Stimulated activated CD8-positive, alpha-beta memory T cell treated with anti-CD3 and anti-CD28 coated beads, Interleukin-12 subunit alpha, Interleukin-12 subunit beta, amount 100 ng/mL, for 1 hour (primary cell): ENCODE measurements at places on chromosomes 7 and 10.

GRCh38 chr10:78933828-78934531 lies 134.8 kb upstream of the ZMIZ1 start:
- DNase-seq = no peak

GRCh38 chr10:45372251-45372951 lies 1.6 kb upstream of the ALOX5 start:
- DNase-seq = no peak

GRCh38 chr10:34213193-34213804 lies 601.8 kb downstream of the PARD3 start:
- no peak for DNase-seq

- DNase-seq = no peak
Observed at GRCh38 chr7:43232366-43232765, 119.9 kb downstream of the HECW1 start.

- DNase-seq = no peak
Observed at GRCh38 chr10:58868736-58869435, 307.6 kb upstream of the PHYHIPL start.

- no peak for DNase-seq
Observed at GRCh38 chr10:122467701-122468100, 6.3 kb downstream of the HTRA1 start.

- DNase-seq = no peak
Observed at GRCh38 chr10:44368637-44369036, 16.3 kb downstream of the CXCL12 start.

GRCh38 chr10:89275383-89275782 lies 23.8 kb upstream of the LIPA start:
- no peak for DNase-seq

DNA sequence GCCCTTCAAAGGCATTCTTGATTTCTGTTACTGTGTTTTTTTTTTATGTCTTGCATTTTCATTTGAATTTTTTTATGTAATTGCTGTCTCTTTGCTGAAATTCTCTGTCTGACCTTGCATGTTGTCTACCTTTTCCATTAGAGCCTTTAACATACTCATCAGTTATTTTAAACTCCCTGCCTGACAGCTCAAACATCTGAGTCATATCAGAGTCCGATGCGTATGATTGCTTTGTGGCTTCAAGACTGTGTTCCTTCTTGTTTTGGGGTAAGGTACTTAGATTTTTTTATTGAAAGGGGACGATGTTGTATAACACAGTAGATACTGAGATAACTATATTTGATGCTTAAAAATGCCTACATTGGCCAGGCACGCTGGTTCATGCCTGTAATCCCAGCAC lies 9.7 kb upstream of the TARP start:
- no peak for DNase-seq

DNA sequence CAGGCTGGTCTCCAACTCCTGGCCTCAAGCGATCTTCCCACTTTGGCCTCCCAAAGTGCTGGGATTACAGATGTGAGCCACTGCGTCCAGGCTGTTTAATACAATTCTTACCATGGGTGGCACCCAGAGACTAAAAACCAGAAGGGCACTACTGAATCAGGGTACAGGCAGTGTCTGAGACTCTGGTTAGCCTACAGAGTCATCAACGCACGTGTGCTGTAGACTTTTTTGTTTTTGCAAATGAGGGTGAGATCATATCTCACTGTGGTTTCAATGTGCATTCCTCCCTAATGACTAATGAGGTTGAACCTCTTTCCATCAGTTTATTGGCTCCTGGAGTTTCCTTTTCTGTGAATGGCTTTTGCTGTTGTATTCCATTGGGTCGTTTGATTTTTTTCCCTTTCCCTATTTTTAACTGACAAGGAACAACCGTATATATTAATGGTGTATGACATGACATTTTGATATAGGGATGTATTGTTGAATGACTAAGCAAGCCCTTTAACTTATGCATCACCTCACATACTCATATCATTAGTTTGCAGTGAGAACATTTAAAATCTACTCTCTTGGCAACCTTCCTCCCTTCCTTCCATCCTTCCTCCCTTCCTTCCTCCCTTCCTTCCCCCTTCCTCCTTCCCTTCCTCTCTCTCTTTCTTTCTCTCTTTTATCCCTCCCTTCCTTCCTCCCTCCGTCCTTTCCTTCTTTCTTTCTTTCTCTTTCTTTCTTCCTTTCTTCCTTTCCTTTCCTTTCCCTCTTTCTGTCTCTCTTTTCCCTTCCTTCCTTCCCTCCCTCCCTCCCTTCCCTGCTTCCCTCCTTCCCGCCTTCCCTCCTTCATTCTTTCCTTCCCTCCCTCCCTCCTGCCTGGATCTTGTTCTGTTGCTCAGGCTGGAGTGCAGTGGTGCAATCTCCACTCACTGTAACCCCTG lies 9.3 kb upstream of the TMEM270 start:
- DNase-seq = no peak

DNA sequence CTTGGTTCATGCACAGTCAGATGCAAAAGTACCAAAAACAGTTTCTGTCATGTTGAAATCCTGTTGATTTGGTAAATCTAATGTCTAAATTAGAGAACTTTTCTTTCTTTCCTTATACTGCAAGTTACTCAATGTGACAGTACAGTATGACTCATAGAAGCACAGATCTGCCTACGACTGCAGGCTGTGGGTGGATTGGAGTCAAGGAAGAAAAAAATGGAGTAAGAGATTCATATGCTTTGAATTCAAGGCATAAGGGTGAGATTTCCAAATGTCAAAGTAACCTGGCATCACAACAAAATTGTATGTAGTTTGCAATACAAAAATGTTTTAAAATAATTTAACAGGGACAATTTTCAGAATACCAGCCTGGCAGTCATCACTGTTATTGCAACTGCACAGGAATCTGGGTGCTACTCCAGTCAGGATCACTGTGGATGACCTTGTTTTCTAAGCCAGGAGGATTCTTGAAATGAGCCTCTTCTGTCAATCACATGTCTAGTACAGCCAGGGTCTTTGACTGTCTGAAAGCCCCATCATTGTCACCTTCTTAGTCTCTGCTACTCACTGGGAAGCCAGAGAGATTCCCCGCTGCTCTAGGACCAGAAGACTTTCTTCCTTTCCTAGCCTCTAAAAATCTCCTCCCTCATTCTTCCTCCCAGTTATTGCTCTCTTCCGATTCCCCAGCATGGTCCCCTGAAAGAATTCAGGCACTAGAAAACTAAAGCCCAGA lies 83.6 kb downstream of the CD36 start:
- DNase-seq = no peak

GRCh38 chr7:47951374-47951773 lies 3.1 kb upstream of the PKD1L1 start:
- DNase-seq = no peak

GRCh38 chr7:159107161-159107892 lies 37.3 kb downstream of the VIPR2 start:
- DNase-seq = no peak

GRCh38 chr10:1369197-1369596 lies 313.0 kb downstream of the WDR37 start:
- no peak for DNase-seq

- DNase-seq = no peak
Observed at GRCh38 chr10:4215485-4215884, 430.5 kb upstream of the KLF6 start.

DNA sequence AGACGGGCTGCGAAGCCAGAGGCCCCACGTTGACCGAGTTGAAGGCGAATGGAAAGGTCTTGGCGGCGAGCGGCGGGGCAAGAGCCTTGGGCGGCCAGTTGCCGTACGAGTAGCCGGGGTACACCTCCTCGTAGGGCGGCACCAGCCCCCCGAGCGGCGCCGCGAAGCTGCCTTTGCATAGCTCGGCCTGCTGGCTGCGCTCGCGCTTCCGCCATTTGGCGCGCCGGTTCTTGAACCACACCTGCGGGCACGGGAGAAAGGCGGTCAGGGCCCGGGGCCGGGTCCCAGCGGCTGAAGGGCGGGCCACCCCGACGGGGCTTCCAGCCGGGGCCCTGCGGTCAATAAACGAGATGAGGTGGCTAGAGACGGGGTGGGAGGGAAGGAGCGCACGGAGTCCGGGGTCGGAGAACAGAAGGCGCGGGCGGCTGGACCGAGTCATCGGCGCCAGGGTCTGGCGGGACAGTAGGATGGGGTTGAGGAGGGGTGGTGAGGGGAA lies 4.8 kb downstream of the ELOVL3 start:
- no peak for DNase-seq

GRCh38 chr7:152894295-152895170 lies 135.0 kb downstream of the ACTR3B start:
- no peak for DNase-seq

DNA sequence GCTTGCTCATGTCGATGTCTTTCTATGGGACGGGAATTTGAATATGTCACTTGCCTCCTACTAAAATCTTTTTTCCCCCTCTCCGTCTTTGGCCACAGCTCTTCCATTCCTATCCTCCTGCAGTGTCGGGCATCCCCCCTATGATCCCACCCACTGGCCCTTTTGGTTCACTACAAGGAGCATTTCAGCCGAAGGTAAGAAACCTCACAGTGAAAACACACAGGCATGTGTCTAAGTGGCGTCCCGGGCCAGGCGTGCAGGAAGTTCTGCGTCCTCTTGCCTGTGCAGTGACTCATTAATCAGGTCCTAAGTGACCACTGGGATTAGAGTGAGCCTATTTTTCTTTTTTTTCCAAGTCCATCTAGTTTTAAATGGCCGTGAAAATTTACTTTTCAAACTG lies 360.5 kb upstream of the GALNT17 start:
- DNase-seq = no peak

- DNase-seq = no peak
Observed at GRCh38 chr10:63415640-63416244, 50.0 kb downstream of the JMJD1C start.

DNA sequence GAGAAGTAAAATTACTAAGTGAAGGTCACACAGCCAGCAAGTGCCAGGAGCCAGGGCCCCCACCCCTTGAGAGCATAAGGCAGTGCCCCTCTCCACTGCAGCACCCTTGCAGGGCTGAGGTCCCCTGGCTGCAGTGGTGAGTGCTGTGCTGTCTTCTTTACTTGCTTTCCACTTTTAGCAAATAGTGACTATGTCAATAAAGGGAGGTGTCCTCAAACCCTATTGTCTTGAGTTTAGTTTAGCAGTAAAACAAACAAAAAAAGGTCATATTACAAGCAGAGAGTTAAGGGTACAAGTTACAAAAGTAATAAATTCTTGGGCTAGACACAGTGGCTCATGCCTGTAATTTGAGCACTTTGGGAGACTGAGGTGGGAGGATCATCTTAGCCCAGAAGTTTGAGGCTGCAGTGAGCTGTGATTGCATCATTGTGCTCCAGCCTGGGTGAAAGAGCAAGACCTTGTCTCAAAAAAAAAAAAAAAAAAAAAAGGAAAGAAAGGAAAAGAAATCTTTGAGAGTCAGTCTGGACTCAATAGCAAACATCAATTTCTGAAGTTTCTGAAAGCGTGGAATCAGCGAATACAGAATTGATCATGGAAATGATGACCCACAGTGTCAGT lies 39.0 kb upstream of the KIF5B start:
- no peak for DNase-seq

DNA sequence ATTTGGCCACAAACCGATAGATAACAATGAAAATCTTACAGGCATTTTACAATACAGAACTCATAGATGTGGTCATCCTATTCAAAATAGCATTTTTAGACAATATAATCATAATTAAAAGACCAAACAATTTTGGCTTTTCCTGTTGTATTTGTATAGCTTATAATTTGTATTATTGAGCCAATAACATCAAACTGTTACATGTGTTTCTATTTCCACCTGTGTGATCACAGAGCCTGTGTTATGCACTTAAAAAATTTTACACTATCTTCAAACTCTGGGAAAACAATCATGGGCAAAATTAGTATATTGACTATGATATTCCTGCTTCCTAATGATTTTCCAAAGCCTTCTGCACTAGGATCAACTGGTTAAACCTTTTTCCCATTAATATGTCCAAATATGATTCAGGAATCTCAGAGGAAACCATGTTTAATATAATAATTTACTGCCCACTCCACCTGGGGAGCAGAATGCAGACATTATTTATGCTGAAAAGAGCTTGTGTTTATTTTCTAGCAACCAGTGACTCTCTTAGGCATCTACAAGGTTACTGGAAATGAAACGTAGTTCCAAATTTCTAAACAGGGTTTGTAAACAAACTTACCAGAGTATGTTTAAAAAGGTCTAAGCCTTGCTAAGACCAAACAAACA lies 1.7 kb downstream of the RHOBTB1 start:
- no peak for DNase-seq

DNA sequence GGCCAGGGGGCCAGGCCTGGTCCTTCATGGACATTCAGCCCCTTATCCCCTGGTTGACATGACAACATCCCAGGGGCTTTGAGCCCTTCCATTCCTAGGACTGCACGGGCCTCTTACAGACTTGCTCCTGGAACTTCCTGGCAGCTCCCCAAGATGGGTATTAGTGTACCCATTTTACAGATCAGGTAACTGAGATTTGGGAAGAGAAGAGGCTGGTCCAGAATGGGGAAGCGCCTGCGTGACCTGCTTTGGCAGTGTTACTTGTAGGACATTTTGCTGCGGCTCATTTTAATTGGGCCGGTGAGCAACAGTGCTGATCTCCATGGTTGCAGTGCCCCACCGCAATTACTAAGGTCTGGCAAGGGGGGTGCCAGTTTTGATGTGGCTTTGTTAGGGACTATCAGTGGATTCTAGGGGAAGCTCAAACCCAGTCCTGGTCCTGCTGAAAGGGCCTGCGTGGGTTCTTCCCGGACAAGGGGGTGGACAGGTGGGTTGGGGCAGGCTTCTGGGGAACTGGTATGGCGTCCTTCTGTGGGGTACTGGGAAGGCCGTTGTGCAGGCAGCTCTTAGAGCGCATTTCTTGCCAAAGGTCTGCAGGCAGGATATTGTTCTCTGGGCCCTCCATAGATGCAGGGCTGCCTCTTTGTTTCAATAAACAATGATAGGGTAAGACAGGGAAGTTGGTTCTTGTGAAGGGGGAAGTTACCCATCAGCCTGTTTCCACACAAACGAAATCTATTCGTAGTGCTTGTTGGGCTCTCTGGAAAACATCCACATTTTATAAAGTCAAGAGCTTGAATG lies 137.6 kb downstream of the RGS10 start:
- no peak for DNase-seq

DNA sequence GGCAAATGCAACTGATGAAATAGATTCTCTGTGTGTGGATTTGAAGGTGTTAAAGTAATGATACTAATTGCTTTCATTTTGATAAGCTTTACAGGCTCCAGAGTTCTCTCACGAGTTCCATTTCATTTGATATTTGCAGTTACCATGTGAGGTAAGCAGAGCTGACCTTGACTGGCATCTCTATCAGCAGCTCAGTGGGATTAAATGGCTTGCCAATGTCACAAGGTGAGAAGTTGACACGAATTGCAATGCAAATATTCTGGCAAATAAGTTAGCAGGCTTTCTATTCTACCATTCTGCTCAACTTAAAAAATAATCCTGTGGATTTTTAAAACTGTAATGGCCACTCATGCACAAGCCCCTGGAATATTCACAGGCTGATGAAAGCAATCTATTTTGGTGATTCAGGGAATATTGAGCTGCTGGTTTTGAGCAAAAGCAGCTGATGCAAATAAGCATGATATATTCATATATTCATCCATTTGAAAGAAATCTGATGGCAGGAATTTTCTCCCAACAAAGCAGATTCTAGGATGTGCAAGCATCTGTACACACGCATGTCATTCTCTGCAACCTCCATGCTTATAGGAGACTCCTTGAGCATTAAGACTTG lies 64.5 kb upstream of the ANKRD1 start:
- no peak for DNase-seq

- DNase-seq = no peak
Observed at GRCh38 chr10:42475168-42476098, 162.9 kb downstream of the ZNF33B start.
